ENCODE measurements at places on chromosomes 7 and 10.

DNA sequence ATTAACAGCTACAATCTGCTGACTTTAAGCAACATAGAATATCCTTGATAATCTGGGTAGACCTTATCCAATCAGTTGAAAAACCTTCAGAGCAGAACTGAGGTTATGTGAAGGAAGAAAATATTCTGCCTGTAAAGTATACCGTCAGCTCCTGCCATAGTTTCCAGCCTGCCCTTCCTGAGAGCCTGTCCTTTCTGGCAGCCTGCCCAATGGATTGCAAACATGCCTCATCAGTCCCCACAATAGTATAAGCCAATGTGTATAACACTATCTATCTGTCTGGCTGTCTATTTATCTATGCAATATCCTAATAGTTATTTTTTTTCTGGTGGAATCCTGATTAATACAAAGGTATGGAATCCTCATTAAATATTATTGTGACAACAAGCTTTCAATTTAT lies 489.2 kb upstream of the KCND2 start:
- DNase-seq, result no peak

- DNase-seq, result no peak
Measured at GRCh38 chr10:722281-723060, 33.0 kb upstream of the DIP2C start.

DNA sequence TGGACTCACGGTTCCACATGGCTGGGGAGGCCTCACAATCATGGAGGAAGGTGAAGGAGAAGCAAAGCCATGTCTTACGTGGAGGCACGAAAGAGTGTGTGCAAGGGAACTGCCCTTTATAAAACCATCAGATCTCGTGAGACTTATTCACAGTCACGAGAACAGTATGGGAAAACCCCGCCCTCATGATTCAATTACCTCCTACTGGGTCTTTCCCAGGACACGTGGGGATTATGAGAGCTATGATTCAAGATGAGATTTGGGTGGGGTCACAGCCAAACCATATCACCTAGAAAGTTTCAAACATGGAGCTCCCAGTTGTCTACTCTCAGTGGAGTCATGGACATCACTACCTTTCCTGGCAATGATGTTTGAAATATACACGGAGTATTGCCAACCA lies 49.6 kb downstream of the CYCS start:
- DNase-seq, result no peak

DNA sequence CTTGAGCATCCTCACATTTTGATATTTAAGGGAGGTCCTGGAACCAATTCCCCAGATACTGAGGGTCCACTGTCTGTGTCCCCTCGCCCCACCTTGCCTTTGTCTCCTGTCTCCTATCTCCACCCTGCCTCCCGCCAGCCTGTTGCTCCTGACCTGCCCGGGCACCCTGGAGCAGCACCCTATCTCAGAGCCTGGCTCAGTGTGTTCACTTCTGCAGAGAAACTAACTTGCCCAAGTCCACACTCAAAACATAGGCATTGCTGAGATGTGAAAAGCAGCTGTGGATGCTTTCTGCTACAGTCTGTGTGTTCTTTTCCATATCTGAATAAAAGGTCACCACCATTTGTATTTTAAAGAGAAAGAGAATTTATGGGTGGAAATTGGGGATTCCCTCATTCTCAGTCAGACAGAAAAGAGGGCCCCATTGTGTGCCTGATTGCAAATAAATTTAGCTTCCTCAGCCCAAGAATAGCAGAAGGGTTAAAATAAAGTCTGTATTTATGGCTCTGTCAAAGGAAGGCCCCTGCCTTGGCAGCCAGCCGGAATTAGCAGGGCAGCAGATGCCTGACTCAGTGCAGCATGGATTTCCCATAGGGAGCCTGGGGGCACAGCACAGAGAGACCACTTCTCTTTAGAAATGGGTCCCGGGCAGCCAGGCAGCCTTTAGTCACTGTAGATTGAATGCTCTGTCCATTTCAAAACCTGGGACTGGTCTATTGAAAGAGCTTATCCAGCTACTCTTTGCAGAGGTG lies 161.3 kb downstream of the EGFR start:
- no peak for DNase-seq

DNA sequence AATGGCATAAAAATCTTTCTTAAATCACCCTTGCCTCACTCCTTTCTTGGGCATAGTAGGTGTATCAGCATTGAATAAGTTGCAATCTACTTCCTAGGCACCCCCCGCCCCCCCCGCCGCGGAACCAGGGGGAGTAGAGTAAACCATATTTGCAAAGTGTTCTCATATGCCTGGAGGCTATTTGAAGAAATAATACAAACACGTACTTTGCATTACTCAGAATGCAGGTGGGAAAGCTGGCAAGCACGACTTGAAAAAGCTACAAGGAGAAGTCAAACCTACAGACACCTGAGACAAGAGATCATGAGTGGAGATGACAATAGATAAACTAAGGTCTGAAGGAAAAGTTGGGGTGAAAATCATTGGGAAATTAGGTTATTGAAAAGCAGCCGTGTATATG lies 65.6 kb downstream of the POM121L12 start:
- no peak for DNase-seq

DNA sequence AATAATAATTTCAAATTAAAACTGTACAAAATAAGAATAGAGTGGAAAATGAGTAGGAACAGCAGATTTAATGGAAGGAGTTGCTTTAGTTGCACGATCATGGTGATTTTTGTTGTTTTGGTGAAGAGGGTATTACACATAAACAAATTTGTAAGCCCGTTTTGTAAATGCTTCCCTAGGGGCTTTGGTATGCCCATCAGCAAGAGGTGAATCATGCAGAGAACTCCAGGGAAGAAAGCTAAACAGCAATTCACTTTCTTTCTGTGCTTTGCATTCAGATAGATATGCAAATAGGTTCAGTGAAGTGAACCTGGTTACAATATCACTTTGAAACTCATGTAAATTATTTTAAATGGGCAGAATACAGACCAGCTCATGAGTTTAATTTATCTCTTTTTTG lies 422.2 kb upstream of the MTPN start:
- no peak for DNase-seq
